GM10248 (cell line): ENCODE measurements at places on chromosomes 13 and 19.

DNA sequence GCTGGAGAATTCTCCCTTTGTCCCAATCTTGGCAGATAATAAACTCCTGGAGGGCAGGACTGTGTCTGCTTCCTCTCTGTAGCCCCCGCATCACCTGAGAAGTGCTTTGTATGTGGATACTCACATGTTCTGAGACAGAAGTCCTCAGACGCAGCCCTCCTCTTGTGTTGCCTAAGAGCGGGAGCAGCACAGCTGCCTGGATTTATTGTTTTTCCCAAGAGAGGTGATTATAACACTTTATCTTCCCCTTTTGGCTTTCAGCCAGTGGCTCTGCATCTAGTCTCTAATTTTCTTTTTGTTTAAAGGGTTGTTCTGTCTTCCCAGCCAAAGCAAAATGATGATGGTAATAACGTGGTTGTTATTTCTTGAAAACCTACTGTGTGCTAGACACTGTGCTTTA lies 36.1 kb downstream of the OLFM4 start:
- DNase-seq, result no peak

GRCh38 chr19:48554385-48555091 lies 2.6 kb downstream of the SULT2B1 start:
- no peak for DNase-seq

- no peak for DNase-seq
These were observed 320.6 kb downstream of the GPC5 start for GRCh38 chr13:91719033-91719432.

DNA sequence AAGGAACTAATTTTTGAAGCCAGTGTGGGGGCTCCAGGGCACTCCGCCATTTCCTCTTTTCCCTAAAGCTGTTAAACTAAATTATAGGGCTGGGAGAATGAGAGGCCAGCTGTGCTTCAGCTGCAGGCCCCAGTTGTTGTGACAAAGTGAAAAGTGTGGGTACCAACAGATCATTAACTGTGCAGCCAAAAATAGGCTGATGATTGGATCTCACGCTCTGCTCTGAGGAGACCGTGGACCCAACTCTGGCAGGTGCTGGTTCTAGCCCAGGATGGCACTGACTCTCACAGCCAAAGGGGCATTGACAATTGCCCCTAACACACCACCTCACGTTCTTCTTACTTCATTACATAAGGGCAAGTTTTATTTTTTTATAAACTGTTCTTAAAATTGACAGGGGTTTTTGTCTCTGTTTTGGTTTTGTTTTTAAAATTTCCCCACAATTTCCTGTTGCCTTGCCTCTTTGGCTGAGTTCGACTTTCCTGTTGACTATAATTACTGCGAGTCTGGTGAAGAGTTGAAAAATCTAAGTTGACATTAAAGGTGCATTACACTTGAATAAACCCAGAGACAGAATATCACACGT lies 391.0 kb downstream of the FGF9 start:
- DNase-seq, result peak; percentile 49

- no peak for DNase-seq
These were observed 167.2 kb downstream of the FGF14 start for GRCh38 chr13:102234618-102235017.
